ENCODE measurements at places on chromosomes 3 and 15.

GRCh38 chr3:3127432-3128010 is 781 bp downstream of the TRNT1 start:
- DNase-seq: peak; percentile 53

- no peak for DNase-seq
Measured at GRCh38 chr3:197149528-197149927, 119.9 kb upstream of the MELTF start.

- no peak for DNase-seq
Measured at GRCh38 chr3:20080956-20081554, 40.8 kb downstream of the KAT2B start.

GRCh38 chr15:92385096-92385495 is 8.6 kb upstream of the ST8SIA2 start:
- no peak for DNase-seq

DNA sequence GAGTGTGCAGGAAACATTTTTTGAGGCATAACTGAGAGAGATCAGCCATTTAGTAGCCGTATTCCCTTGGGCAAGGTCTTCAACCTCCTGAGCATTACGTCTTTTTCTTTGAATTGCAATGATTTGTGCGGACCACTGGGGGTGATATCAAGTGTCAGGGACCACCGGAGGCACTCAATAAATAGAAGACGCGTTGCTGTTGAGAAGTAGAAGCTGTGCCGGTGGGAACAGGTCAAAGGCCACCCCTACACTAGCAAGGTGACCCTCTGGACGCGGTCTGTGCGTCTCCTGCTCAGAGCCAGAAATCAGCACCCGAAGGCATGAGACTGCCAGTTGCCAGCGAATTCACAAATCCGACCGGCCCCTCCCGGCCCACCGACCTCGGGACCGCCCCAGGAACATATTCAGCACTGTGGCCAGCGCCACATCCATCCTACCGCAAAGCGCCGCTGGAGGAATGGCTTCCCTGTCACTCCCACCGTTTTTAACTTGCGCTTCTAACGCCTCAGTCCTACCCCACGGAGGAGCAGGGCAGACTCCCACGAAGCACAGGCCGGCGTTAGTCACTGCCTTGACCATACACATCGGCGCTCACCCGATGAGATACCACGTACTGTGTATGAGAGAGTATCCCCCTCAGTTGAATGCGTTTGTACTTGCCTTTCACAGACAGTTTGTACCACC is 1.4 kb upstream of the GHSR start:
- DNase-seq: peak; percentile 71

DNA sequence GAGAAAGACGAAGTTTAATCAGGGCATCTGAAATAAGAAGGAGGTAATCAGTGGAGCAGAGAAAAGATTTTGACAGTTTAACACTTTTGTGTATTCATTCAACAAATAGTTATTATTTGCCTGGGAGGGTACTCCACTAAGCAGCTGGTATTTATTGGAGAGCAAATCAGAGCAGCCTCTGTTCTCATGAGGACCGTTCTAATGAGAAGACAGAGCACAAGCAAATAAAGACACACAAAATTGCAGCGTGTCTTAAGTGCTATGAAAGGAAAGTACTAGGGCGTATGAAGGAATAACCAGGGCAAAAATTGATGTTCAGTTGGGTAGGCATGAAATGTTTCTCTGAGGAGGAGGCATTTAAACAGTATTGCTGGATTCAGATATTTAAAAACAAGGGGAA is 302.9 kb upstream of the RARB start:
- DNase-seq: no peak

DNA sequence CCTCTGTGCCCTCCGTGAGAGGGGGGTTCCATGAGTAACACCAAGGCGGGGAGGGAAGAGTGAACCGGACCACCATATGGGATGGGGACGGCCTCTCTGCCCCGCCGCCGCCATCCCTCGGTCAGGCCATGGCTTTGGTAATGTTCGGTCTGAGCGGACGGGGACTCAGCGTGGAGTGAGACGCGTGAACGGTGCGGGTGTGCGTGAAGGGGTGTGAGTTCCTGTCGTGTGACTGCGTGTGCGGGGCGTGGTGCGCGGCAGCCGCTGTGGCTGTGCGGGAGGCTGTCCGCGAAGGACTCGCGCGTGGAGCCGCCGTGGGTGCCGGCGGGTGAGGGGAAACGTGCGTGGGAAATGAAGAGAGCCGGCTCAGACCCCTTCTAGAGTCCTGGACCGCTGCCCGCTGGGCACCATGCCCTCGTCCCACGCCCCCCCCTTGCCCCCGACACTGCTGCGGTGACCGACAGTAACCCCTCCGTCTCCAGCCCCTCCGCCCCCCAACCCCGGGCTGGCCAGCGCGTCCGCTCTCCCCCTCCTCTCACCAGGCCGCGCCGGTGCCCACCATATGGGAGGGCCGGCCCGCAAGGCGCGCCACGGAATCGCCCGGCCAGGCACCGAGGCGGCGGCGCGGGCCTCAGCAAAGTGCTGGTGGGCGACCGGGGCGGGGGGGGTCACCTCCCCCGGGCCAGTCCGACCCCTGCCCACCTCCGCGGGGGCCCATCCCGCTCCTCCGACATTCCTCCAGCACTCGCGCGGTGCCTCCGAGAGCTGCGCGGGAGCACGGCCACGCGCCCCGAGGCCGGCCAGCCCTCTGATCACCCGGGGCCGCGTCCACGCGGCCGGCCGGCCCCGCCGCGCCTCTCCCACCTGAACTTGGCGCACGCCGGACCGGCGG is 589 bp downstream of the KLF15 start:
- peak; percentile 93 for DNase-seq

Measured in osteoblast (primary cell).